OCI-M1 (cell line): ENCODE measurements at places on chromosomes 7 and 10.

- no peak for DNase-seq
Measured at GRCh38 chr7:70142247-70142932, 544.1 kb downstream of the AUTS2 start.

GRCh38 chr7:28570113-28570969 is 158.0 kb downstream of the CREB5 start:
- DNase-seq: no peak

DNA sequence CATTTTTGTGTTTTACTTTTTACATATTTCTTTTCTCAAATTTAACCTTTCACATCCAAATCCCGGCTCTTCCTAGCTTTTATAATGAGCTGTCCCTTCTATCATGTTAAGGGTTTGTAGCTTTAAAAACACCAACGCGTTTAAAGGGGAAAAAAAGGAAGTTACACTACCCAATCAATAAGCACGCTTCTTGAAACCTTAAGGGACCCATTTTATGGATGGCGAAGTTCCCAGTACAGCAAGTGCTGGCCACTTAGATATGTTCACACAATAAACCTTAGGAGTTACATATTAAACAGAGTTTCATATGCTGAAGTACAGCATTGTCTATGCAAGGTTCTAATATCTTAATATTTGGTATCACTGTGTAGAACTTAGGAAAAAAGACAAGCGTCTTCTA is 1.8 kb downstream of the GNG11 start:
- DNase-seq: no peak

DNA sequence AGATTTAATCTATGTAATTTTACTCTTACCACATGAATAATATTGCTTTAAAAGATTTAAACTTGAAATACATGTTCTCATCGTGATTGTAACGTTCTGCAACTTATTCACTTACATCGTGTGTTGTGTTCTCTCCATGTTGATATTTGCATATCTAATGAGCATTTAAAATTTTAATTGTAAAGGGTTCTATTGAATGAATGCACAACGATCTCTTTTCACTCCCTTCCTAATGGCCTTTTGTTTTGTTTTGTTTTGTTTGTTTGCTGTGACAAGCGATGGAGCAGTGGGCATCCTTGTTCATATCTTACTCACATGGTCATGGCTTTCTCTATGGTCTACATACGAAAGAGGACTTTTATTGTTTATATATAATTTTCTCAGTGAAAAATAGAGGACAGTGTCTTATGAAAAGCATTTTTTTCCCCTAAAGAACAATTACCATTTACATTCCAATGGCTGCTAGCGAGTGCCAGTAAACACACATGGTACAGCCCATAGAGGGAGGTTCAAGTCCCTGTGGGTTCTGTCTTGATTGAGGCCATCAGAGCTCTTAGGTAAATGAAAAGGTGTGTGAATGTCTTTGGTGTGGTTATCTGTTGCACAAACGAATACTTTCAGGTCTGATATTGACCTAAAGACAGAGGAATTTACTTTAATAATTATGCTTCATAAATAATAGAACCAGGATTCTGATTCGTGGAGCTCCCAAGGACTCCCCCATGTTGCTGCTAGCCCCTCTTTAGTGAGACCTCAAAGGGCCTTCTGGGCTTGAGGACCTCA is 32.4 kb downstream of the BTBD16 start:
- no peak for DNase-seq

GRCh38 chr7:52685333-52685732 is 350.1 kb upstream of the POM121L12 start:
- DNase-seq: no peak

- peak; percentile 32 for DNase-seq
Measured at GRCh38 chr10:113080925-113081229, 130.8 kb downstream of the TCF7L2 start.

DNA sequence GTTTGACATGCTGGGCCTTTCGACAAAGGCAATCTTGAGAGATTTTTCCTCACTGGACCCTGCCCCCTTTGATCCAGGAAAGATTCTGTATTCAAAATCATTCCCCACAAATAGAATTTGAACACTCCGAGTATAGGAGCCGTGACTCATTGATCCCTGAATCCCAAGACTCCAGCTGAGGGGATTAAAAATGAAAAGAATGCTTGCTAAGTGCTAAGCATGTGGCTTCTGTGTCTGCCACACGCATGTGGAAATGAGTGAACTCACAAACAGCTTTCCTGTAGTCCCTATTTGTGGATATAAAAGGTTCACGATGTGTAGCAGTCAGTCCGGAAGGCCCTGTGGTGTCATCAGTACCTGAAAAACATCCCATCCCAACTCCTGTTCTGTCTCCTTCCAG is 674.3 kb downstream of the SDK1 start:
- DNase-seq: no peak

- no peak for DNase-seq
Measured at GRCh38 chr10:4229106-4229505, 444.1 kb upstream of the KLF6 start.

DNA sequence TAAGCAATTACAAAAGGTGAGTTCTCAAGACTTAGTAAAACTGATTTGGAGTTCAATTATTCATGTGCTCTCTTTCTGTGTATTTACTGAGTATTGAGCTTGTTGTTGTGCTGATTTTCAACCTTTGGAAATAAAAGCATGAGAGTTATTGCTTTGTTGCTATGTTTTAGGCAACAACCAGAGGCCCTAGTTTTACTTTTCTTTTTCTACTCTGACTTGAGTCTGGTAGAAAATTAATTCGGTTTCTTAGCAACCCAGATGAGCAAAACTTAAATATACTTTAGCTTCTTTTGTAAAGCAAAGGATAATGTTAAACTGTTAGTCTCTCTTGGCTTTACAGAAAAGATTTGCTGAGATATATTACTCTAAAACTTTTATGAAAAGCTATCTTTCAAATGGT is 66.4 kb upstream of the SCIN start:
- DNase-seq: no peak

GRCh38 chr10:73537709-73538108 is 41.9 kb upstream of the PPP3CB start:
- no peak for DNase-seq

- DNase-seq: no peak
Measured at GRCh38 chr7:70935311-70935710, 196.6 kb upstream of the GALNT17 start.

- no peak for DNase-seq
Measured at GRCh38 chr7:22214000-22214399, 143.0 kb downstream of the RAPGEF5 start.

DNA sequence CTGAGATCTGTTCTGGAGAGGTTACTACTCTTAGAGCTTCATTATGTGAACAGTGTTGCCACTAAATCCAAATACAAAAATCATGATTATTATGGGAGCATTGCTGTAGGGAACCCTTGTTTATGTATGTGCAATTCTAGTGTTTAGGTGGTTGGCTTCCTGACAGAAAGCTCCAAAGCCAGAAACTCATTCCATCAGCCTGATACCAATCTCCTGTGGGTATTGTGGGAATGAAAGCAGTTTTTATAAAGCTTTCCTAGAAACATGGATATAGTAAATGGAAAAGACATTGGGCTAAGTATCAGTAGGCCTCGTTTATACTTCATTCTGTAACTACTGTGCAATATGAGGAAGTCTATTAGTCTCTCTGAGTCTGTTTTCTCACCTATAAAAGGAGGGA is 6.4 kb downstream of the SDK1 start:
- no peak for DNase-seq

DNA sequence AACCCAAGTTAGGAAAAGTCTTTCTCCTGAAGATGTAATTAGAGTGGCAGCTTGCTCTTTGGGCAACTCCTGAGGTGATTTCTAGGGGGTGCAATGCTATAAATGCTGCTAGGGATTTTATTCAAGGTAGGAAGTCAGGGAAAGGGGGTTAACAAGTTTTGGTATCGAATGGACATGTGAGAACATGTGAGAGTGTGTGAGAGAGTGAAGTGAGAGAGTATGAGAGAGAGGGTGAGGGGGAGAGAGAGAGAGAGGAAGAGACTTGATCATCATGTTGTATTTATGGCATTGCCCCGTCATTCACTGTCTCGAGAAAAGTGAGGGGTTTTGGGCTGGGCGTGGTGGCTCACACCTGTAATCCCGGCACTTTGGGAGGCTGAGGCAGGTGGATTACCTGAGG is 50.9 kb downstream of the MCU start:
- DNase-seq: no peak

DNA sequence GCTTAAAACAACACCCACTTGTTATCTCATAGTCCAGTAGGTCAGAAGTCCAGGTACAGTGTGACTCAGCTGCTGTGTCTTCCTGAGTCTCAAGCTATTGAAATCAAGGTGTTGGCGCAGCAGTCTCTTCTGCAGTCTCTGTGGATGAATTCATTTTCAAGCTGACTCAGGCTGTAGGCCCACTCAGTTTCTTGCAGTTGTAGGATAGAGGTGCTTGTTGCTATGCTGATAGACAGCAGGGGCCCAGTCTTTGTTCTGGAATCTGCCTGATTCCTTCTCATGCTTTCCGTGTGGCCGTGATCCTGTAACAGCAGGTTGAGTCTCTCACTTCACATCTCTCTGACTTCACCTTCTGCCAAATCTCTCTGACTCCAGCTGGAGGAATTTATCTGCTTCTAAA is 400.4 kb upstream of the POM121L12 start:
- no peak for DNase-seq

DNA sequence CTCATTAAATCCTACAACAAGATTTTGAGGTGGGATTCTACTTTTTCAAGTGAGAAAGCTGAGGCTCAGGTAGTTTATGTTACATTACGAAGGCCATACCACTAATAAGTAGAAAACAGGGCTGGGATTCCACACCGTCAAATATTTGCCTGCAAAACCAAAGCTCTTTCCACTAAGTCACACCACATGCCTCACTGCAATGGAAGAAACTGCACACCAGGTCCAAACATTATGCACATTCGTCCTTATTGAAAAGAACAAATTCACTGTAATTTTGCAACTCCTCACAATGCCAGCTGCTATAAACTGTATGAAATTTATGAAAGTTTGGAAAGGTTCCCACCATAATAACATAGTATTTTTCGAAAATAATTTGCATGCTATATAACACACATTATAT is 66.5 kb downstream of the DGKB start:
- no peak for DNase-seq

DNA sequence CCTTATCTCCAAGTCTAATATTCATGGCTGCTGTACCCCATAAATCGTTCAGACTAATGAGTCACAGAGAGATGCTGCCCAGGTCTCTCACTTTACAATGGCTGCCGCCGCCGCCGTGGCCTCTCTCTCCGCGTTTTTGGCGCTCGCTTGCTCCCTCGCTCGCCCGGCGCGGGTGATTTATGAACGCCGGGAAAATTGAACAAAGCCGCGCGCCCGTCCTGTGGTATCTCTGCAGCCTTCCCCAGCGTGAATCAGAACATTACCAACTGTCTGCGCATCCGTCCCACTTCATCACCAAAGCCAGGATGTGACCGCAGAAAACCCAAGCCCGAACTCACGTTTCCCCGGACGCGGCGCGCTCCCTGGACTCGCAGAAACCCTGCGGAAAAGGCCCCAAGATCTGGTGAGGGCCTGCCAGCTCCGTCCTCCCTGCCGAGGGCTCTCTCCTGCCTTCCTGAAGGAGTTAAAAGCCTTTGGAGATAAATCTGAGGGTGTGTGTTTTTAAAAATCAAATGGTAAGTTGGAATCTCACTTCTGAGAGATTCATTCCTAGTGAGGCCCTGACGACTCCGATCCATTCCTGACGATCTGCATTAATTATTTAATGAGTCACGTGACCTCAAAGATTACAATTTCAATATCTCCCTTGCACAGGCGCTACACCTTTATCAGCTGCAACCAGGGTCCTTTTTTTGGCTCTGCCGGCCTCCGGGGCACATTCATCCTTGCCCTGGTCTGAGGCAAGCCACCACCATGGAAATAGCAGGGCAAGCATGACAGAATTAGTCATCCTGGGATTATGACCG is 6.3 kb downstream of the HOXA4 start:
- DNase-seq: no peak

DNA sequence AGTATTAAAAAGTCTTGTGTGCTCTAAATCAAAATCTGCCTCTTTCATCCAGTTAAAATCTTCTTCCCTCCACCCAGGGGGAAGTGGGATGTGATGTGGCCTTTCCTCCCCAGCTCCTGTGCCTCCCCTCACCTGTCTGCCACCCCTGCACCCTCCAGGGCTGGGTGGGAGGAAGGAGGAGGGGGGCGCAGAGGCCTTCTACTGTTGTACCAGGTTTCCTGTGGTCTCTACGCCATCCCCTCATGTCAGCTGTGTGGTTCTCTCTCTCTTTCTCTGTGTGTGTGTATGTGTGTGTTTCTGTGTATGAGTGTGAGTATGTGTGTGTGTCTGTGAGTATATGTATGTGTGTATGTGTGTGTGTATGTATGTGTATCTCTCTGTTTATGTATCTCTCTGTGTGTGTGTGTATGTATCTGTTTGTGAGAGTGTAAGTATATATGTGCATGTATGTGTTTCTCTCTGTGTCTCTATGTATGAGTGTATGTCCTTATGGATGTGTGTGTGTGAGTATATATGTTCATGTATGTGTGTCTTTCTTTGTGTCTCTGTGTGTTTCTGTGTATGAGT is 45.5 kb upstream of the C10orf71 start:
- no peak for DNase-seq

DNA sequence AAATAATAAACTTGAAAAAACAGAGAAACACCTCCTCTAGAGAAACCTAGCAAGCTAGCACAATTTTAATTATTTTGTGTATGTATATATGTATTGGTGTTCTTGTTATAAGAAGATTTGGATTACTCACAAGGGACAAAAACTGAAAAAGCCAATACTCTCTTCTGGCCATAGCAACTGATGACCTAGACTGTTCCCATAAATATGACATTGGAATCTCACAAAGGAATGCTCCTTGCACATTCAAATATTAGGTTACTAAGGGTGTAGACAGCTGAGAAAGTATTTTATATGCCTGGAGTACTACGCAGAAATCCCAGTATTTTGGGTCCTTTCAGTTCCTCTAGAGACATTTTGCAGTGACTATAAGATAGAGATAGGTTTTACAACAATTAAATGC is 279.4 kb downstream of the FZD1 start:
- DNase-seq: no peak

GRCh38 chr10:27723436-27723835 is 22.2 kb downstream of the MKX start:
- DNase-seq: no peak
